ENCODE measurements at places on chromosomes 12 and 14.

- no peak for DNase-seq
These were observed 44.8 kb upstream of the PCED1B start for GRCh38 chr12:47034661-47035060.

- DNase-seq: no peak
These were observed 10.0 kb downstream of the ATP2B1 start for GRCh38 chr12:89698607-89699006.

DNA sequence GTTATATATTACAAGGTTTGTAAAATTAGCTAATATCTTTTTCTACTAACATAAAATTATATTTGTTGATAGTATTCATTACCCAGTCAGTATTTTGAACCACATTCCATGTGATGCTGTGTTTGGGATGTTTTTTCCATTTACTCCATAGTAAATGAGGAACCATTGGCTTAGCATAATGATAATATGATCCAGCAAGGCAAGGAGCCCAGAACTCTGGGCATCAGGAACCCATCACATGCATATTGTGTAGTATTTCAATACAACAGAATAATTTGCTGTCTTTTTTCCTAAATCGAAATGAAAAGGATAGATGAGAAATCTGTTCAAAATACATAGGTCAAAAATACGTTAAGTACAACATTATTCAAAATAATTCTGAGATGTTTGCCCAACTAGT lies 48.7 kb upstream of the GARIN2 start:
- DNase-seq: no peak

DNA sequence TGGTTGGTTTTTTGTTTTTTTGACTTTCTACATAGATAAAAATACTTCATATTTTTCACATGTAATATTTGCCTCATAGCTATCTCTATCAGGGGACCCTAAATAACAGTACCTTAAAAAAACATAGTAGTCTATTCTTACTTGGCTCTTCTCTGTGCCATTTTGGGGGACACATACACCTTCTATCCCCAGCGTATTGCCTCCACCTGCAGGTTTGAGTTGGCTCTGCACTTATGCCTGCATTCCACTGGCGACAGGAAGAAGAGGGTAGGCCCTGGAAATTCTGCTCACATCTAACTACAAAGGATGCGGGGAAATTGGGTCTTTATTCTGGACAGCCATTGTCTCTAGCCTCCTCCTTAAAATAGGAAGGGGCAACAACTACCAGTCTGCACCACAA lies 13.8 kb upstream of the IFI27L2 start:
- no peak for DNase-seq

- no peak for DNase-seq
These were observed 1.2 kb downstream of the POU6F1 start for GRCh38 chr12:51216642-51217041.

All from hepatic stellate cell (primary cell).